AG09309 (cell line): ENCODE measurements at places on chromosomes 5 and 9.

- DNase-seq: no peak
Observed at GRCh38 chr5:171610686-171611085, 174.9 kb upstream of the SMIM23 start.

GRCh38 chr9:96599298-96599697 lies 20.3 kb downstream of the CDC14B start:
- no peak for DNase-seq

DNA sequence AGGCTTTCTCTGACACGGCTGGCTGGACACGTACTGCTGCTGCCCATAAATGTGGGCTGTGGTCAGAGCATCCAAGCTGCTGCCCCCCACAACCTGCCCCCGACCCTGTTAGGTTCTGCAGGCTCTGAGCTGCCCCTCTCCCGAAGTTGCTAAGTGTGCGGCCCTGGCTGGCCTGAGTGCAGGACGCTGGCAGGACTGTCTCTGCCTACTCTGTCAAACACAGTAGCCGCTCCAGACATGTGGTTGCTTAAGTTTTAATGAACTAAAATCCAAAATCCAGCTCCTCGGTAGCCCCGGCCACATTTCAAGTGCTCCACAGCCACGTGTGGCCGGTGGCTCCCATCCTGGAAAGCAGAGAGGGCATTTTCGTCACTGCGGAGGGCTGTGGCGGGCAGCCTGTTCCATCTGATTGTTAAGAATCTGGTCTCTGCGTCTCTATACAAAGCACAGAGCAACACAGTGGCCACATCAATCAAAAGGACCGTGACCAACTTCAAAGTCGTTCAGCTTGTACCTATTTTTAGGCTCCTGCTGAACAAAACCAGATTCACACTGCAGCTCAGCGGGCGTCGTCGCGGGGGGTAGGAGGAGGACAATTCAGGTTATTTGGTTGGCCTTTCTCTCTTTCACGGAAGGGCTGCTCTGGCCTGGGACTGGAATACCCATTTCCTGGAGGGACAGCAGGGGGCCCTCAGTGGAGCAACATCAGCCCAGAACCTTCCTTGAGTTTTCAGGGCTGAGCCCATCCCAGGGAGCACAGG lies 68.9 kb downstream of the PTCH1 start:
- no peak for DNase-seq

DNA sequence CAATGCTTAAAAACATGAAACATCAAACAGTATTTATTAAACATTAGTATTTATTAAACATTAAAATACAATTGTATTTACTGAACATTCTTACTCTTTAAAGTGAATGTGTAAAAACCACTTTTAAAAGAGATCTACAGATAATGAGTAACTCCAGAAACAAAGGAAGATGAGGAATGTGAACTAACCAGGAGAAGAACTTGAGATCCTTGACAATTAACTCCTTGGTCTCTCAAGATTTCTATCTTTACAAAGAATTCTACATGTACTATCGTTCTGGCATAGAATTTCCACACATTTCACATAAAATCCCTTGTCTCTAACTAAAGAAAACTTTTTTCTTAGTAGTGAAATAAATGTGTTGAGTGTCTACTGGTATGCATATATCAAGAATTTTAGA lies 28.7 kb upstream of the IFNE start:
- no peak for DNase-seq

- DNase-seq: no peak
Observed at GRCh38 chr5:5572976-5573797, 150.7 kb downstream of the ICE1 start.

DNA sequence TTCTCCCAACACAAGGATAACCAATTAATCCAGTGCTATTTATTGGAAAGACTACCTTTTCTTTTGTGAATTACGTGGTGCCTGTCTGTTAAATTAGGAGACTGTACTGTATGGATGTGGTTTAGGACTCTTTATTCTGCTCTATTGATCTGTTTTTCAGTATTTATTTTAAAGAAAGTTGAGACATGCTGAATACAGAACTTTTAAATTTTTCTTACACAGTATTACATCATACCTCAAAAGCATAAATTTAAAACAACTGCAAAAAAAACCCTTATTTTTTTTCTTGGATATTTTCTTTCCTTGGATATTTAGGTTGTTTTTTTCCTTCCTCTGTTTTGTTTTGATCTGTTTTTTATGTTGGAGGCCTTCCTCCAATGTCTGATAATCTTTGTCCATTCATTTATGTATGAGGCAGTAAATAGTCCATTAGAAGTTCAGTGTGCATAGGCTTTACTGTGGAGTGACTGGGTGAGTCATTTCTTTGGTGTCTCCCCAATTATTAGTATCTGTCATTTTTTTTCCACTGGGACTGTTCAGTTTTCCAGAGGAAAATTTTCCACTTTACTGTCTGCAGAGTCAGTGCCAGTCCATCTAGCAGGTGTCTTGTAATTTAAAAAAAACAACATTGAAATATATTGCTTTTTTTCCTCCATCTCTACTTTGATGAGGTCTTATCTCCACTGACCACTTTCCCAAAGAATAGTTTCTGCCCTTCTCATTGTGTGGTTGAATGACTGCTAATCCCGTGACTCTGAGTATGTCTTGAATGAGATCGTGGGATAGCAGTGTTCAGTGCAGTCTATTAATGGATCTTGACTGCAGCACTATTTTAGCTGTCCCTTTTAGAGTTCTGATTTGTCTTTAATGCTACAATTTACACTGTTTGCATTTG lies 15.2 kb downstream of the CYSTM1 start:
- no peak for DNase-seq

- no peak for DNase-seq
Observed at GRCh38 chr5:39225405-39226099, 6.2 kb upstream of the FYB1 start.

- DNase-seq: no peak
Observed at GRCh38 chr9:121835587-121836365, 184.3 kb downstream of the DAB2IP start.

GRCh38 chr5:80676706-80677105 lies 21.9 kb upstream of the DHFR start:
- no peak for DNase-seq

GRCh38 chr5:52134013-52134650 lies 653.6 kb upstream of the ITGA1 start:
- no peak for DNase-seq

DNA sequence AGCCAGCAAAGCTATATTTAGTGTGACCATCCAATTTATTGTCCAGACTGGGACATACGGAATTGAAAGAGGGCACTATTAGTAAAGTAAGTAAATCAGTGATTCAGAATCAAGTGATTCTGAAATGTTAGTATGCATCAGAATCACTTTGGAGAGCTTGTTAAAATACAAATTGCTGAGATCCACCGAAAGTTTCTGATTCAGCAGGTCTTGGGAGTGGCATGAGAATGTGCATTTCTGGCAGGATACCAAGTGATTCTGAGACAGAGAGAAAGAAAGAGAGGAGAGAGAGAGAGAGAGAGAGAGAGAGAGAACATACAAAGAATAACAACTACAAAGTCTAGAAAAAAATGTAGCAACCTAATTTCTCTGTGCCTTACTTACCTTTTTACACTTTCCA lies 65.4 kb upstream of the ASTN2 start:
- no peak for DNase-seq

- no peak for DNase-seq
Observed at GRCh38 chr9:123395276-123395688, 39.3 kb downstream of the CRB2 start.

DNA sequence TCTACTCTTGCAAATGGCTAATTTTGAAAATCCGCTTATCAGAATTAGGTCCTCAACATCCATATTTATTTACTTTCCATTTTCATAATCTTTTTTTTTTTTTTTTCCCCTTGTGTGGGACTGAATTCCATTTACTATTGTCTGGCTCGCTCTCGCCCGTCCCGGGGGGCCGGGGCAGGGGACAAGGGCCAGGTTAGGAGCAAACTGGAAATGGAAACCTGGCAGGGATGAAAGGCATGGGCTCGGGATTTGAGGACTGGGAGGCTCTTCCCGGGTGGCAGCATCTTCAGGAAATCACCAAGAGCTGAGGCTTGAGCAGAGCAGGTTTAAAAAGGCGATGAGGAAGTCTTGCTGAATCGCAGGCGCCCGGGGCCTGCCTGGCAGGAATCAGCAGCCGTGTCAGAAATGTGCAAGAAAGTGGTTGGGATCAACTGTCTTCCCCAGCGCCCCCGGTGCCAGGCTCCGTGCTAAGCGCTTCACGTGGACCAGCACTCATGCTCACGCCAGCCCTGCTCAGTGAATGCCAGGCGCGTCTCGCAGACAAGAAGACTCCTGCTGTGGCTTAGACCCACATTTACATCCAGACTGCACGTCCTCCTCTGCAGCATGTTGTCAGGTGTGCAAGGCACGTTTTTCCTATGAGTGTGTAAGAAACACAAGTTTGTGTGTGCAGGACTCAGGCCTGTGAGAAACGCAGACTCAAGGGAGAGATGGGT lies 66.3 kb upstream of the UNC5A start:
- no peak for DNase-seq

- no peak for DNase-seq
Observed at GRCh38 chr5:176542596-176543427, 5.6 kb upstream of the RNF44 start.

- peak; percentile 7 for DNase-seq
Observed at GRCh38 chr9:120331913-120332312, 248.1 kb downstream of the CDK5RAP2 start.

GRCh38 chr9:108300306-108301287 lies 555.2 kb downstream of the ACTL7B start:
- no peak for DNase-seq

- no peak for DNase-seq
Observed at GRCh38 chr9:123470121-123470782, 114.3 kb downstream of the CRB2 start.

GRCh38 chr9:68947015-68947414 lies 66.9 kb downstream of the PRKACG start:
- DNase-seq: no peak

GRCh38 chr9:115606838-115607237 lies 488.9 kb upstream of the TNC start:
- no peak for DNase-seq

GRCh38 chr5:123814801-123815470 lies 303.0 kb downstream of the CSNK1G3 start:
- DNase-seq: no peak
